ENCODE measurements at places on chromosomes 11 and 22.

- no peak for DNase-seq
Observed at GRCh38 chr11:11520231-11521015, 101.4 kb downstream of the GALNT18 start.

DNA sequence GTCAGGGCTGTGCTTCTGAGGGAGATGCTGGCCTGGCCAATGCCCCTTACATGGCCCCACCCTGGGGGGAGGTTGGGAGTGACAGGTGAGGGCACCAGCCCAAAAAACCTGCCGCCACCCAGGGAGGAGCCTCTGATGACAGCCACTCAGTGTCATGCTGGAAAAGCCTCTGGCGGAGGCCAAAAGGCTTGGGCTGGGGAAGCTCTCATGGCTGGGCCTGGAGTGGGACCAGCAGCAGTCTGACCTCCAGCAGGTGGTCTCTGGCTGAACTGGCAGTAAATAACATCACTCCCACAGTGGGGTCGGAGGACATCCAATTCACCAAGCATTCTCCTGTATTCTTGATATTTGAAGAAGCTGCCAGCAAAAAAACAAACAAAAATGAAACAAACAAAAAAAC, 20.1 kb downstream of the FGF3 start:
- no peak for DNase-seq

- DNase-seq = peak; percentile 51
Observed at GRCh38 chr11:8959546-8960166, 4.6 kb downstream of the TMEM9B start.

DNA sequence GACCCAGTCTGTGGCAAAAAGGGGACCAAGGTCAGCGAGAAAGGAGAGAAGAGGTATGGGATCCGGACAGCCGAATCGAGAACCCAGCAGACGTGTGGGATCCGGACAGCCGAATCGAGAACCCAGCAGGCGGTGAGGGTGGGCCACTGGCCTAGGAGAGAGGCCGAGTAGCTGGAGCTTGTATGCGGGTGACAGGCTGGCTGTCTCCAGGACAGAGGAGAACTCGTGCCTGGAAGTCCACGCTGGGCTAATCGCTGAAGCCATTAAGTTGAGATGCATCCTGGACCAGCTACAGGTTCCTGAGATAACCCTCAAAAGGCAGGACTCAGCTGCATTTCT, 6.0 kb downstream of the CERK start:
- DNase-seq = no peak

DNA sequence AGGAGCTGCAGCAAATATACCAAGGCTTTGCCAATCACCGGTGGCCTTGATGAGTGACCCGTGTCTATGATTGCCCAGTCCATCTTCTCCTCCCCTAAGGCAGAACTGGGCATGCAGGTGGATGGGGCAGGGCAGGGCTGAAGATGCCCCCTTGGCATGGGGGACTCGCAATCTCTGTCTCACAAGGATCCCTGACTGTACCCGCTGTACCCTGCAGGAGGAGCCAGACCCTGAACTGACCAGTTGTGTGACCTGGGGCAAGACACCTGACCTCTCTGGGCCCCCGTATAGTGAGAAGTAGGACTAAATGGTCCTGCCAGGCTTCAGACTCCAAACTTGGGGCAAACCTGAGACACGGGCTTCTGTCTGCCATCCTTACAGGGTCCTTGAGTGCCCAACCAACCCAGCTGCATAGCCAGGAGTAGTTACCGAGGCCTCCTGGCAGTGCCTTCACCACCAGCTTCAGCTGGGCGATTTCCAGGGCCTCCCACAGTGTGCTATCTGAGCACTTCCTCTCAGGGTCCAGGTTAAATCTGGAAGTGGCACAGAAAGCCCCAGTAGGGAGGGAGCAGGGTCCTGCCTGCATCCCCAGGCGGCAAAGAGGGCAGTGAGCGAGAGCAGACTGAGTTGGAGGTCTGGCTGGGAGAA, 6.4 kb upstream of the KCNJ11 start:
- no peak for DNase-seq

DNA sequence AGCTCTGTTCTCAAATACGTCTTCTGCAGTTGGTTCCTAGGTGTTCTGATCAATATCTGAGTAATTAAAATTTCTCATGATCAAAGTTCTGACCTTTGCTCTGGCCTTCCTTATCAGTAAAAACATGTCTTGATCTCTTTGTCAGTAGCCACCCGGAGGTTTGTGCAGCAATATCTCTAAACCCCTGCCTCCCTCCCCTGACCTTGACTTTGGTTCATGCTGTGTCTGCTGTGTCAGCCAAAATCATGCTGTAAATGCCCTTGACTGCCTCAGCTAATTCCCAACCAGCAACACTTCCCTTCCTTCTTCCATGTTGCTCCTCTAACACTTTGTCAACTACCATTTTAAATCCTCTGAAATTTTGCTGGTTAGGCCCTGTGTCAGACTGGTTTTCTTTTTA, 424.7 kb downstream of the FAM181B start:
- DNase-seq = no peak

GRCh38 chr22:24441406-24442351, 14.3 kb downstream of the ADORA2A start:
- DNase-seq = no peak

DNA sequence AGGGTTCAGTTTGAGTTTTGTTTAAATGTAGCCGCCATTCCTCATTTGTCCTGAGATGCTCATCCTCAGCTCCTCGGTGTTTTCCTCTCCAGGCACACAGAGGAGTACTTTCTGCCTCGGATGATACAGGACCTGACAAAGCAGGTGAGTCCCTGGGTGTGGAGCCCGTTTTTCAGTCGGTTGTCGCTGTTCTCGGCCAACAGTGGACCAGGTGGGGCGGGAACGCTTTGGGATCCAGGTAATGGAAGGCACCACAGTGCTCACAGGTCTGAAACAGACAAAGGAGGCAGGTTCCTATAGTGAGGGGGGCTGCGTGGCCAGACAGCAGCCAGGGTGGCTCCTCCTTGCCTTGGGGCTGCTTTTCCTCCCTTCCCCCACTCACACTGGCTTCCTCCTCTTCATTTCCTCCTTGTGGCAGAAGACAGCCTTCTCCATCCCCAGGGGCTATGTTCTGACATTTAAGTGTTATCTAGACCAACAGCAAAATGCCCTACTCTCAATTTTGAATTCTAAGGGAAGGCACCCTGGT, 19.4 kb downstream of the NADSYN1 start:
- no peak for DNase-seq

DNA sequence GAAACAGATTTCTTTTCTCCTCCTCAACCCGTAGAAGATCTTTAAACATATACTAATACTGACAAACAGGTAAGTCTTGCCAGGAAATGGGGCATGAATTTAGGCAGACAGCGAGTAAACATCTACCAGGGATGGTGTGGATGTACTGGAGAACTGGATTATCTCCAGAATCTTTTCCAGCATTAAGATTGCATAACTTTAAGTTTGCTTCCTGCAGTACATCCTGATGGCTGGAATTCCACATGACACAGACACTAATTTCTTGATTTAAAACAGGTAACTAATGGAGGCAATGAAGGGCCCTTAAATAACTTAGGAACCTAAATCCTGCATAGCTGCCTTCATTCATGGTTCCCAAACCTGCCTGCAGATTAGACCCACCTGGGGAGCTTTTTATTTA, 40.7 kb downstream of the JHY start:
- no peak for DNase-seq

Measured in kidney epithelial cell (primary cell).